ENCODE measurements at places on chromosomes 12 and 14. TPM values are rescaled to one million over a fixed set of nuclear protein-coding genes. Genes with fewer than 3 reads are reported as not detected.
A peak's percentile ranks its signal among the peaks of the same experiment; 100 is the strongest.

DNA sequence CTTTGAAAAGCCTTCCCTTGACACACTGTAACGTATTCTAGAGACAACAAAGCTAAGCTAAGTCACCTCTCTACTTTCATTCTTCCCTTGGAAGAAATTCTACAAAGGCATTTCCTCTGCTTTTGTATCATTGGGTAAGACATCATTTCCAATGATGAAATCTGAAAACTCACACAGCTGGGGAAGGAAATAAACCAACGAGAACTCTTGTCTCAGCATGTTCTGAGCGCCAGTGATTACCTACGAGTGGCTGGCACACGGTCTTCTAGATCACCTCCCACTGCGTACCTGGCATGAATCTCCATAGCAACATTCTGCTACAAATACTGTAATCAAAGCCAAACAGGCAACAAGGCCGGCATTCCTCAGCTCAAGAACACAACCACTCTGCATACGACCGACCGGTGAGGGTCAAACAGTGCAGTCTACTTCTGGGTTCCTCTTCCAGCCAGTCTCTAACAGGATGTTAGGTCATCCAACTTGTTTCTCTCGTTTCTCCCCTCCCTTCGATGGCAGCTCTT, 7.6 kb downstream of the VPS37B start:
- DNase-seq: peak; percentile 84

DNA sequence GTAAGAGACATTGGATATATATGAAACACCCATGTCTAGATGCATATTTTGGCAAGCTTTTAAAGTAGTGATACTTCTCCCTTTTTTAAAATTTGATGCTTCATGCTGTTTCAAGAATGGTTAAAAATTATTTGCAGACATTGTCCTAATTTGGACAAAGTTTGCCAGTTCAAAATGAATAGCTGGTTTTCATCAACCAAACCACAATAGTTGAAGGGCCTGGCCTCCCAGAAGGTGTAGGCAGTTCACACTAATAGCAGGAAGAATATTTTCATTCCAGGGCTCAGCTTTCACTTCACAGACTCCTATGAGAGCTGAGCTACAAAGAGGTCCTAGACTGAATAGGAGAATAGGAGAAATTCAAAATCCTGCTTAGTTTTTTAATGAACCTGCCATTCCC, 78.7 kb downstream of the STXBP6 start:
- DNase-seq: no peak

GRCh38 chr12:115632308-115632707, 645.2 kb downstream of the MED13L start:
- DNase-seq: no peak

DNA sequence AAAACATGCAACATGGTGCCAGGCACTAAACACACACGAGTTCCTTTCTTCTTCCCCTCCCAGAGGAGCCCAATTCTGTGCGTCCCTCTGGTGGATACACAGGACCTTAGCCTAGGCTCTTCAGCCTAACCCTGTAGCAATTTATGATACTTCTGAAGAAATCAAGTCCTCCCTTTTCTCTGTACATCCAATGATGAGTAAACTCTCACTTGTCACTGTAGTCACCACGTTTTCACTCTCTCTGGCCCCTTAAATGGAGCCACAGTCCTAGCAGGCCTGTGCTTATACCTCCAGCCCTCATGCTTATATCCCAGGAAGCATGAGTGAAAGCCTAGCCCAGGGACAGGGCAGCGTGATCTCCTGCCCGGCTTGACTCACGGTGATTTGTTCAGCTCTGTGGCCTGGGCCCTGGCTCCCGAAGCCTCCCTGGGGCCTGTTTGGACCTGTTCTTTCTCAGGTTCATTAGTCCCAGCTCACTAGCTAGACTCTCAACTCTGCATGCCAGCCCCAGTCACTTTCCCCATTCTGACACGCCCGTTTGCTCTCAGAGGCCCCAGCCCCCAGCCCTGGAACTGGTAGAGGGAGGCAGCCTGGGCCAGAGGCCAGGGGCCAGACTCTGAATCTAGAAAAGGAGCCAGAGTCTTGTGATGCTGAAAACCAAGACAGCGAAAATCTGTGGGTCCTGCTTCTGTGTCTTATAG, 24.1 kb upstream of the PLEKHG3 start:
- DNase-seq: no peak

DNA sequence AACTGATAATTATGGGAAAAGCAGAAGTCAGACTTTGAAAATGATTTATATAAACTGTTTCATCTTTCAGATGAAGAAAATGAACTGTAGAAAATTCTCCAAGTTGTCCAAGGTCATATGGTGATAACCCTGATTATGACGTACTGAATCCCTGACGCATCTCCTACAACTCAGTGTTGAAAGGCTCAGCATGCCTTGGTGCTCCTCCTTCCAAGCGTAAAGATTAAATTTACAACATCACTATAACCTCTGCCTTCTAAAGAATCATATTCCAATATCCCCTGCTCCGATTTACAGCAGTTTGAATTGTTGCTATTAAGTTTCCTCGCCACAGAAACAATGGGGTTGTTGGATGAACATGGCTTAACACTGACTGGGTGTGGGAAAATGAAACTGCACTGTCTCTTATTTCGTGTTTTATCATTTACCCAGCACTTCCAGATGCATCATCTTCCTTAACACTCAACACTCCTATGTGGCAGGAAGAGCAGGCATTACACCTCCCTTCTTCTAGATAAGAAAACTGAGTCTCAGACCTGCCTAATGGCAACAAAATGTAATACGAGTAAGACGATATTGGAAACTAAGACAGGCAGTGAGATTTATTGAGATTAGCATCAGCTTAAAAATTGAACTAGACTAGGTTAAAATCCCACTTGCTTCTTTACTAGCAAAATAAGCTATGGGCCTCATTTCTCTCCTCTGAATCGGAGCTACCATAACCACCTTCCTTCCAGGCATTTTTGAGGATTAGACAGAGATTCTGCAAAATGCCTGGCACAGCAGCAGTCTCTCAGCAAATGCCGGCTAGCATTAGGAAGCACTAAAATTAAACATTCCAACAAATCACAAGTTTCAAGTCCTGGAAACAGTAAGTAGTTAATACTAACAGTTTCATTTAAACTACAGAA, 74.2 kb downstream of the PPM1H start:
- DNase-seq: no peak

PRPH gene
- total RNA-seq: 0.99 TPM

SSPN gene
- 30.6 TPM for total RNA-seq

GRCh38 chr12:15886372-15887042, 4.3 kb downstream of the STRAP start:
- no peak for DNase-seq

DNA sequence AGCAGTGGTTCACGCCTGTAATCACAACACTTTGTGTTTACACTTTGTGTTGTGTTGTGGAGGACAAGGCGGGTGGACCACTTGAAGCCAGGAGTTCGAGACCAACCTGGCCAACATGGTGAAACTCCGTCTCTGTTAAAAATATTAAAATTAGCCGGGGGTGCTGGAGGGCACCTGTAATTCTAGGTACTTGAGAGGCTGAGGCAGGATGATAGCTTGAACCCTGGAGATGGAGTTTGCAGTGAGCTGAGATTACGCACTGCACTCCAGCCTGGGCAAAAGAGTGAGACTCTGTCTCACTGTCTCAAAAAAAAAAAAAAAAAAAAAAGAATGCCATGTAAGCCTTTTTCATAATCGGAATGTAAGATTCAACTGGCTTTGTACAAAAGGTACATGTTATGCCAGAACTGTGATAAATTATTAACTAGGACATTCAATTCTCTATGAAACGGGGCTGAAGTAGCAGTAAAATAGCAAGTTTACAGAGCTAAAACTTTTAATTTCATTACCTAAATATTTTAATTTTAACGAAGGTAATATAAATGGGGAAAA, 13.9 kb upstream of the PITPNM2 start:
- no peak for DNase-seq

GRCh38 chr12:117277875-117278274, 83.6 kb downstream of the NOS1 start:
- no peak for DNase-seq

CPM gene
- 20.5 TPM for total RNA-seq

GRCh38 chr14:21539189-21539940, 13.2 kb upstream of the SALL2 start:
- no peak for DNase-seq

DNA sequence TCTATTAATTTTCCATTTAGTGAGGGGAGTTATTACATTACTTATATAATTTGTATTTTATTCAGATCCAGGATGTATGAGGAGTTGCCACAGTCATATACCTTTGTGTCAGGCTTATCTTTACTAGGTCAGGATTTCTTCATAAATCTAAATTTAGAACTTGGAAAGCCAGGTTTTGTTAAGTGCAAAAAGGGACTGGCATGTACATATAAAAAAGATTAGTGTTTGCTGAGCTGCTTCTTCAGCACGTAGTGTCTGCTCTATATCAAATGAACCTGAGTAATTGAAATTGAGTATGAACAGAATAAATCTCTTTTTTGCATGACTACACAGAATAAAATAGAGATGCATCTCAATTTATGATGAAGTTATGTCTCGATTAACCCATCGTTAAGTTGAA, 157.4 kb downstream of the NUBPL start:
- DNase-seq: no peak

DNA sequence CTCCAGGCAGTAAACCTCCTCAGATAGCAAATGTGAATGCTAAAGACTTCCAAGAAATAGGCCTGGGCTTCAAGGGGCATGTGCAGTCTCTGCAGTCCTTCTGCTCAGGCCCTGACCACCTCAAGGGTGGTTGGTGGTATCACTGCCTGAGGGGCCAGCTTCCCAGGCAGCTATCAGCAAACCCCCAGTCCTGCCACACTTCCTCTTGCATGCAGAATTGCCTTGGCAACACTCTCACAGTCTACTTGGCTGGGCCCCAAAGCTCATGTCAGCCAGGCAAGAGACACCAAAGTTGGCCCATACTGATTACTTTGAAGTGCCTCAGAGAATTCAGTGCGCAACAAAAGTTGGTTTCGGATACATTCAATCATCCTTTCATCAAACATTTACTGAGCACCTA, 3.5 kb upstream of the ASB8 start:
- no peak for DNase-seq

DNA sequence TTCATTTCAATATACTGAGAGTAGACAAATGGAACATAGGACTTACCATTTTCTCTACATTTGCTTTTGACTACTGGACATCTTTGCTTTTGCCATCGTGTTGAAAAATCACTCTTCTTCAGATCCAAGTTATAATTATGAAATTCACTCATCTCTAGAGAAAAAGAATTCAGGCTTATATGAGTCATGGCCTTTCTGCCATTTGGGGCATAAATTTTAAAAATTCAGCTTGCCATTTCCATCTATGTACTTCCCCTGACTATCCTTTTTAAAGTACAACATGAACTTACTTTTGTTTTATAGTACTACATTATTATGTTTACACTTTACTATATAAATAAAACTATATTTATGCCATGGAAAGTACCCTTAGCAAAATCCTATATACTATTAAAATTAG, 3.0 kb downstream of the KLRK1 start:
- no peak for DNase-seq

DNA sequence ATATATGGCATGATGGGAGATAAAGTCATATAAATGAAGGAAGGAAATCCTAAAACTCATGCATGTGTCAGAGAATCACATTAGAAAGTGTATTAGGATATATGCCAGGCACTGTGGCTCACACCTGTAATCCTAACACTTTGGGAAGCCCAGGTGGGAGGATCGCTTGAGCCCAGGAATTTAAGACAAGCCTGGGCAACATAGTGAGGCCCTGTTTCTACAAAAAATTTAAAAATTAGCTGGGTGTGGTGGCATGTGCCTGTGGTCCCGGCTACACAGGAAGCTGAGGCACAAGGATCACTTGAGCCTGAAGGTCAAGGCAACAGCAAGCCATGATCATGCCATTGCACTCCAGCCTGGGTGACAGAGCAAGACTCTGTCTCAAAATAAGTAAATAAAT, 130.3 kb upstream of the ARID2 start:
- no peak for DNase-seq

GRCh38 chr14:22448905-22449599, 140.0 kb downstream of the DAD1 start:
- DNase-seq: no peak

ACTR10 gene
- total RNA-seq: 65.6 TPM

TMTC2 gene
- total RNA-seq: 37.3 TPM

KRT5 gene
- 1,515 TPM for total RNA-seq

KCNJ8 gene
- 30.5 TPM for total RNA-seq

GRCh38 chr12:25121916-25122315, 73.0 kb downstream of the DNAI7 start:
- DNase-seq: no peak

OTOGL gene
- 0.30 TPM for total RNA-seq

- no peak for DNase-seq
These were observed 557.7 kb downstream of the TRHDE start for GRCh38 chr12:72829838-72830237.

GSG1 gene
- 0.89 TPM for total RNA-seq

PKP2 gene
- total RNA-seq: 11.5 TPM

GNG2 gene
- 37.5 TPM for total RNA-seq

DNA sequence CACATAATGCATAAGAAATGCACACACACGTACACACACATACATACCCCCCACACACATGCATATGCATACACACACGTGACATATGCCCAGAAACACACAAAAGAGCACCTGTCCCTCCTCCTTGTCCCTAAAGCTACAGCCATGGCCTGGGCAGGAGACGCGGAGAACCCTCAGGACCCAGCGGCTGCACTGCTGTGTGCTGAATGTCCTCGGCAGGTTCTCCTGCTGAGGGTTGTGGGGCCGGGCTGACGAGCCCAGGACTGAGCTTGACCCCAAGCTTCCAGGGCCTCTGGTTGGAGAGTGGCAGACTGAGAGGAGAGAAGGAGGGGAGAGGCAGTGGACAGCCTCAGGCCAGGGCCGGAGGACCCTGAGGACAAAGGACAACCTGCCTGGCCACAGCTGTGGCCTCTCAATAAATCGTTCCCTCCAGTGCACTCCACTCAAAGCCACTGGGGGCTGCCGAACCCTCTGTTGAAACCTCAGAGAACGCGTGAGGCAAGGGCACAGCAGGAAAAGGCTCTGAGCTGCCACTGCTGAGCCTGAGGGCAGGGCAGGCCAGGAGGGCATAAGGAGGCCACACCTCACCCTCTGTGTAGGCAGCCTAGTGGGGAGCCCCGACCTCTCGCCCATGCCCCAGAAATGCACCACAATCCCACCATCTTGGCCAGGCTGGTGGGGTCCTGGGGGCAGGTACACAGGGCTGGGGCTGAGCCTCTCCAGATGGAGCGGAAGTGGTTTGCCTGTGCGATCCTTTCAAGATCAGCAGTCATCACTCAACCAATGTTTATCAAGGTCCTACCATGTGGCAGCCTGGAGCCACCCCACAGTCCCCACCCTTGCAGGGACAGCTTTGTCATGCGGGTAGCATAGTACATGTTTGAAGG, 3.1 kb downstream of the CACNA2D4 start:
- DNase-seq: no peak

- DNase-seq: no peak
These were observed 1.5 kb upstream of the HCAR1 start for GRCh38 chr12:122732170-122732569.

IL22 gene
- not detected for total RNA-seq
